ENCODE measurements at places on chromosomes 2 and 18.
A peak's percentile ranks its signal among the peaks of the same experiment; 100 is the strongest.

- no peak for DNase-seq
Measured at GRCh38 chr2:100891906-100892642, 72.1 kb downstream of the NPAS2 start.

DNA sequence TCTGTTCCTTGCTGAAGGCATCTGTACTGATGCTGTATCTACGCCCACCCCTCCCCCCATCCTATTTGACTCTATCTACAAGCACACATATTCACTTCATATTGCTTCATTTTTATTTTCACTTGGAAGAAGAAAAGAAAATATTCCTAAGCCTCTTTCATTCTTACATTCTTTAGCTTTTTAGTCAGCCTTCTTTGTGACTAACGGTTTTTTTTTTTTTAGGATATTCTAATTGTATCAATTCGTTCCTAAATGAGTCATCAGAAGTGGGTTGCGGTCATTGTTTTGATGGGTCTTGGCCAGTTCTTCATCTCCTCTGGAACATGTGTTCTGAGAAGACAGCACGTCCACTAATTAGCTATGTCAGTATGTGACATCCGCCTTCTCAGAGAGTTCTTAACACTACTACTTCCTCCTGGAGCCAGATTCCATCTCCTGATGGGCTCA, 88.7 kb downstream of the MYO1B start:
- peak; percentile 19 for DNase-seq

- no peak for DNase-seq
Measured at GRCh38 chr18:69484699-69485396, 84.2 kb downstream of the DOK6 start.

GRCh38 chr2:52390651-52391050, 1358.7 kb upstream of the NRXN1 start:
- no peak for DNase-seq

GRCh38 chr2:121649149-121649595, at the start of gene CLASP1:
CLASP1 (minus strand) TSS chr2:121649462; CDS start chr2:121605895, 43,567 bp downstream.
- no peak for DNase-seq

DNA sequence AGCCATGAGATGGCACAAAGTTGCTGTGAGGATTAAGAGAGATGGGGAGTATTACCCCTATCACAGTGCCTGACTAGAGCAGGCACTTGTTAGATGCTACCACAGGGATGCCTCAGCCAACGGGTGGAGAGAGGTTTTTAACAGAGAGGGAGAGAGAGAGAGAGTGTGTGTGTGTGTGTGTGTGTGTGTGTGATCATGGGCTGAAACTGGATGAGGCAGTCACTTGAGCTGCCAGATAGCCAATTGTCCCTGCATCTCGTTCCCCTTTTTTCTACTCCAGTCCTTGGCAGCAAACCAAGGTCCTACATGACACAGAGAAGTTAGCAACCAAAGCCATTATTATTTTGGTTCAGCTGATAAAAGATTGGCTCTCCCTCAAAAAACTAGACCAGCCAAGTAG, 3.0 kb downstream of the CD8A start:
- DNase-seq = no peak

- DNase-seq = no peak
Measured at GRCh38 chr2:174300114-174300513, 34.6 kb upstream of the SP9 start.

- DNase-seq = no peak
Measured at GRCh38 chr2:141666191-141666590, 464.6 kb downstream of the LRP1B start.

GRCh38 chr2:158745866-158746382, 49.2 kb upstream of the DAPL1 start:
- no peak for DNase-seq

Measured in GM06990 (cell line).